CD4-positive, alpha-beta T cell treated with Interleukin-15 for 4 hours (primary cell): ENCODE measurements at places on chromosomes 16 and 17.

DNA sequence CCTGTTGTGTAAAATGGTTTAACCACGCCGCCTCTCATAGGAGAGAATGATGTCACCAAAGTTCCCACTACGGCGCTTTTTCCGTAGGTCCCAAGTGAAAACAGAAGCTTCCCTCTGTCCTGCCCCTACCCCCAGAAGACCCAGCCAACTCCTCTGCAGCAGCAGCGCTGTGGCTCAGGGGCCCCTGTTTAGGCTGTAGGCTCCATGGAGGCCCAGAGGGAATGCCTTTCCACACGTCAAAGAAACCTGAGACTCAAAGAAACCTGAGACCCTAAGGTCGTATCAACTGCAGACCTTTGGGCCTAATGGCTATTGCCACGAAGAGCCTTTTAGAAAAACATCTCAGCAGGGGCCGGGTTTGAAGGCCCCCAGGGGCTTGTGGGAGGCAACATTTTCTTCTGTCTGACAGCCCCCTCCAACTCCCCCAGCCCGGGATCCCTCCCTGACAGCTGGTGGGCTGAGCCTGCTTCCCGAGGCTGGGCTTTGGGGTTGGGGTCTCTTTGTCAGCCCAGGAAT lies 43.1 kb upstream of the MEAK7 start:
- no peak for DNase-seq

DNA sequence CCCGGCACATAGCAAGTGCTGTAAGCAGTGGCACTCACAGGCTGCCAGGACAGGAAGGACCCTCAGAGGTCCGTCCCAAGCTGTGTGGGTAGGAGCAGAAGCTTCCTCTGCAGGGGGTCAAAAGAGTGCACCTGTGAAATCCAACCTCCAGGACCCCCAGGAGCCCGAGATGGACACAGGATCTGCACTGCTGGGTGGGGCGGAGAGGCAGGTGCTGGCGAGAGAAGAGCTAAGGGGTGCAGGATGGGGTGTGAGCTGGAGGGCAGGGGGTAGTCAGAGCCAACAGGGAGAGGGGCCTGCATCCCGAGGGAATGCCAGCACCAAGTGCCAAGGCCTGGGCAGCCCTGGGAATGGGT lies 650 bp upstream of the AANAT start:
- no peak for DNase-seq

DNA sequence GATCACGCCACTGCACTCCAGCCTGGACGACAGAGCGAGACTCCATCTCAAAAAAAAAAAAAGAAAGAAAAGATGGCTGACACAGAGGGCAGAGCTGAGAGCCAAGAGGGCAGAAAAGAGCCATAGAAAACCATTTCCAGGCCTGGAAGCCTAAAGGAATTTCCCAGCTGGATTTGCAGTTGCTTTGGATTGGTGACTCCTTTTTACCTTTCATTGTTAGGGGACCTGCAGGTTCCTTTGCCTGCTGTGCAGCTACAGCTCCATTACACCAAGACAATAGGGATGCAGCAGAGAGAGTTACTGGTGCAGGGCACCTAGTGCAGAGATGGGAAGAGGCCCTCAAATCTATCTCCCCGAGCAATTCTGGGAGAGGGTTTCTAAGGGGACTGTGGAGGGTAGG lies 18.4 kb downstream of the ZNF668 start:
- DNase-seq = no peak

GRCh38 chr17:51435641-51436091 lies 175.3 kb downstream of the UTP18 start:
- DNase-seq = peak; percentile 60

GRCh38 chr17:7652388-7653356 lies 1.9 kb downstream of the ATP1B2 start:
- no peak for DNase-seq

DNA sequence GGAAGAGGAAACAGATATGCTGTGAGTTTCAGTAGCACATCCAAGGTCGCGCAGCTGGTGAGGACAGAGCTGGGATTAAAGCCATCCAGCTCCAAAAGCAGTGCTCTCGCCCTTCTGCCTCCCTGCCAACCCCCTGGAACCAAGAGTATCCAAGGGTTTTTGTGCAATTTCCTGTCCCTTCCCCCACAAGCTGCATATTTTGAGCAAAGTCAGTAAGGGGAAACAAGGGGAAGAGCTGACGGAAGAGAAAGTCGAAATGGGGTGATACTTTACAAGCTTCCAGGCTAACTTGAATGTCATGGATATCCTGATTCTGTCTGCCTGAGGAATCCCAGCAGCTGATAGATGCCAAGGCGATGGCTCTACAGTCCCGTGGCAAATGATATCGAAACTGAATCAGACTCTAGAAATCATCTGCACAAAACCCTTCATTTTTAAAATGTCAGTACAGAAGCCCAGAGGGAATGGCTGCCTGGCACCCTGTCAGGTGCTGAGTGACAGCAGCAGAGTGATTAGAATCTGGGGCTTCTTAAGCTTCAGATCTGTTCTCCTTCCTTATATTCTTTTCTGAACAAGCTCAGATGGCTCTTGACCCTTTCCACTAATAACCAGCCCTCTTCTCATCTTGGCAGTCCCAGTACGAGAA lies 42.9 kb upstream of the TEKT3 start:
- no peak for DNase-seq

GRCh38 chr16:58333985-58334384 lies 39.2 kb upstream of the PRSS54 start:
- DNase-seq = no peak

DNA sequence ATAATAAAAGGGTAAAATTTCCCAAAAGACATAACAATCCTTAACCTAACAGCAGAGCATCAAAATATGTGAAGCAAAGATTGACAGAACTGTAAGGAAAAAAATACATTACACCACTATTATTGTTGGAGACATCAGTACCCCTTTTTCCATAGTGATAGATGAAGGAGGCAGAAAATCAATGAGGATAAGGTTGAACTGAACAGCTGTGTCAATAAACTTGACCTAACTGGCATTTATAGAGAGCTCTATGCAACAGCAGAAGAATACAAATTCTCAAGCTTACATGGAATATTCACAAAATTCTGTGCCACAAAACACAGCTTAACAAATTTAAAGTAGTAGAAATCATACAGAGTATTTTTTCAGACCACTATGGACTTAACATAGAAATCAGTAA lies 195.0 kb upstream of the ELAC2 start:
- DNase-seq = no peak

GRCh38 chr17:3768769-3769168 lies 32.2 kb downstream of the ITGAE start:
- no peak for DNase-seq

GRCh38 chr16:19294156-19294649 lies 8.7 kb downstream of the CLEC19A start:
- DNase-seq = no peak

GRCh38 chr17:1074886-1075605 lies 78.1 kb downstream of the TIMM22 start:
- no peak for DNase-seq

DNA sequence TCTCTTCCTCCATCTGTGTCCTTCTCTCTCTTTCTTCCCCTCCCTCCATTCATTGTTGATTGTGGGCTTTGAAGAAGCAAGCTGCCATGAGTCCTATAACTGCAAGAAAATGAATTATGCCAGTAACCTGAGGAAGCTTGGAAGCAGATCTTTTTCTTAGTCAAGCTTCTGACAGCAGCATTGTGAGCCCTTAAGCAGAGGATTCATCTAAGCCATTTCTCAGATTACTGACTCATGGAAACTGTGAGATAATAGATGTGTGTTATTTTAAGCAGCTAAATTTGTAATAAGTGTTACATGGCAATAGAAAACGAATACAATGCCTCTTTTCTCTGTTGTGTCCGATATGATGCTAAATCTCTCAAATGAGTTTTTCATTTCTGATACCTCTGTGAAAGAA lies 1109.7 kb downstream of the CDH11 start:
- no peak for DNase-seq

GRCh38 chr16:48531011-48531962 lies 78.7 kb downstream of the N4BP1 start:
- no peak for DNase-seq

DNA sequence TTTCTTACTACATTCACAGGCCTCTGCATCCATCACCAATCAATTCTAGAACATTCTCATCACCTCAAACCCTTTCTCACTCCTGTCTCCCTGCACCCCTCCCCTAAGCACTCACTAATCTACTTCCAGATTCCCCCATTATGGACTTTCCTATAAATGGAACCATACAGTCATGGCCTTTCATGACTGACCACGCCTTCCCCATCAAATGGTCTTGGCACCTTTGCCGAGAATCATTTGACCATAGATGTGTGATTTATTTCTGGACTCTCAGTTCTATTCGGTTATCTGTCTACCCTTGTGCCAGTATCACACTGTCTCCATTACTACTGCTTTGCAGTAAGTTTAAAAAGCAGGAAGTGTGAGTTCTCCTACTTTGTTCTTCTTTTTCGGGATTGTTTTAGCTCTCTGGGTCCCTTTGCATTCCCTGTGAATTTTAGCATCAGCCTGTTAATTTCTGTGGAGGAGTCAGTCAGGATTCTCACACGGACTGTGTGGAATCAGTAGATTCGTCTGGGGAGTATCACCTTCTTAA lies 27.5 kb downstream of the GTF3C1 start:
- DNase-seq = no peak

GRCh38 chr17:29179232-29180033 lies 765 bp downstream of the MYO18A start:
- no peak for DNase-seq

DNA sequence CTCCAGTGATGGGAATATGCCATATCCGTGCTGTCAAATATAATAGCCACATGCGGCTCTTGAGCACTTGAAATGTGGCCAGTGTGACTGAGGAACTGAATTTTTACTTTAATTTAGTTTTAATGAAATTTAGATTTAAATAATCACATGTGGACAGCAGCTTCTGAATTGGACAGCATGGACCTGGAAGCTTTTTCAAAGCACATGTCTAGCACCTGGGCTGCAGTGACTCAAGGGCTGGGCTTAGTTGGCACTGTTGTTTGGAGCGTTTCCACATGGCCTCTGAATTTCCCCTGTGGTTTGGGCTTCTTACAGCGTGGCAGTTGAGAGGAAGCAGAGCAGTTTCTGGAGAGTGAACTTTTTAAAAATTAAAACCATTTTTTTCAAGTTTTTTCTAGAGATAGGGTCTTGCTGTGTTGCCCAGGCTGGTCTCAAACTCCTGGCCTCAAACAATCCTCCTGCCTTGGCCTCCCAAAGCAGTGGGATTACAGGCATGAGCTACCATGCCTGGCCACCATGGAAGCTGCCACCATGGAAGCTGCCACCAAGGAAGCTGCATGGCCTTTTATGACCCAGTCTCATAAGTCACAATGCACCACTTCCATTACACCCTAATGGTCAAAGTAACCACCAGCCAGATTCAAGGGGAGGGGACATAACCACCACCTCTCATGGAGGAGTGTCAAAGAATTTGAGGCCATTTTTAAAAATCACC lies 6.7 kb upstream of the TOB1 start:
- peak; percentile 68 for DNase-seq

DNA sequence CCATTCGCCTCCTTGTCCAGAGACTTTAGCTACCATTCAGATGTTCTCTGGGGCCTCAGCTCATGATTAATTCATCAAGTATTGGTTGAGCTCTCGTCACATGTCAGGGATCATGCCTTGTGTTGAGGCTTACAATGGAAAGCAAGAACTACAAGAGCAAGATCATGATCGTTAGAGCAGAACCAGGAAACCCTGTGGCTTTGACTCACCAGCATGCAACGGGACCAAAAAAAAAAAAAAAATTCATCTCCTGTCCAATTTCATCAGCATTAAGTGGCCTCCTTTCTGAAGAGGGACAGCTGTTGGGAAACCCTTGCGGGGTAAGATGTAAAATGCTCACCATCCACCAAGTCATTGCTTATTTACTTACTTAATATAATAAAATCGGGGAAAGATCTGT lies 12.1 kb upstream of the USP10 start:
- DNase-seq = no peak

DNA sequence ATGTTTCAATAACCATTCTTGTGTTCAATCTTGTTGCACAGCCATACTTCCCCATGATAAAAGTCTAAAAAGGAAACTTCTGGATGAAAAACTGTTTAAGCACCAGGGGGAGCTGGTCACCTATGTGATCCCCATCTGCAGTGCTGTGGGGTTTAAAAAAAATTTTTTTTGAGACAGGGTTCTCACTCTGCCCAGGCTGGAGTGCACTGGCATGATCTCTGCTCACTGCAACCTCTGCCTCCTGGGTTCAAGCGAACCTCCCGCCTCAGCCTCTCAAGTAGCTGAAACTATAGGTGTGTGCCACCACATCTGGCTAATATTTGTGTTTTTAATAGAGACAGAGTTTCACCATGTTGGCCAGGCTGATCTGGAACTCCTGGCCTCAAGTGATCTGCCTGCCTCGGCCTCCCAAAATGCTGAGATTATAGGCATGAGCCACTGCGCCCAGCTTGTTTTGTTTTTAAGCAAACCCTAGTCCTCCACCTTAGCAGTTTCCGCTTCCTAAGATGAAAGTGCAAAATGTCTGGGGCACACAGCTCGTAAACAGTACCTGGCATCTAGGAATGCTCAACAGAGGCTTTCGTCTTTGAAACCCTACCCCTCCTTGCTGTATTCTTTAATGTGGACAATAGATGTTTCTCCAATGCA lies 25.4 kb downstream of the DNAJA2 start:
- DNase-seq = peak; percentile 55

GRCh38 chr16:81797443-81797842 lies 18.4 kb downstream of the PLCG2 start:
- DNase-seq = no peak

GRCh38 chr17:11122908-11123307 lies 118.1 kb upstream of the SHISA6 start:
- DNase-seq = no peak

DNA sequence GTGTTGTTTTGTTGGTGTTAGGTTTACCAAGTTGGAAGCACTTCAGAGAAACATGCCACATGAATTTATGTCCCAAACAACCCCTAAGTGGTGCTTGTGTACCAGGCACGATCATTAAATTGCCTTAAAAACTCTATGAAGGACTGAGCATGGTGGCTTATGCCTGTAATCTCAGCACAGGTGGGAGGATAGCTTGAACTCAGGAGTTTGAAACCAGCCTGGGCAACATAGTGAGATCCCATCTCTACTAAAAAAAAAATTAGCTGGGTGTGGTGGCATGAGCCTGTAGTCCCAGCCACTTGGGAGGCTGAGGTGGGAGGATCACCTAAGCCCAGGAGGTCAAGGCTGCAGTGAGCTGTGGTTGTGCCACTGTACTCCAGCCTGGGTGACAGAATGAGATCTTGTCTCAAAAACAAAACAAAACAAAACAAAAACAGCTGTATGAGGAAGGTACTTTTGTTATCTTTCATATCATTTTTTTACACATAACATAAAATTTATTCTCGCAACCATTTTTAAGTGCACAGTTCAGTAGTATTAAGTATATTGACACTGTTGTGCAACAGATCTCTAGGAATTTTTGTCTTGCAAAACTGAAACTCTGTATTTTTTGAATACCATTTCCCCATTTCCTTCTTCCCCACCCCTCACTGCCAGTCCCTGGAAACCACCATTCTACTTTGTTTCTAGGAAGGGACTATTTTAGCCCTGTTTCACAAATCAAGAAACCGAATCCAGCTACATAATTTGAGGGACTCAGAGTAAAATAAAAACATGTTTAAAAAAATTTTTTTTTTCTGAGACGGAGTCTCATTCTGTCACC lies 14.3 kb upstream of the RBBP6 start:
- DNase-seq = no peak

- no peak for DNase-seq
These were observed 333.8 kb downstream of the HAPSTR1 start for GRCh38 chr16:9425236-9425635.
